Left ventricle myocardium superior (tissue), 1 donor: ENCODE measurements at places on chromosomes 5 and 9. TPM values are rescaled to one million over a fixed set of nuclear protein-coding genes. Genes with fewer than 3 reads are reported as not detected.

GRCh38 chr5:141725891-141726290 lies 43.9 kb upstream of the ARAP3 start:
- DNase-seq = no peak

GRCh38 chr9:96156171-96156974 lies 145.6 kb downstream of the HSD17B3 start:
- no peak for DNase-seq

DNA sequence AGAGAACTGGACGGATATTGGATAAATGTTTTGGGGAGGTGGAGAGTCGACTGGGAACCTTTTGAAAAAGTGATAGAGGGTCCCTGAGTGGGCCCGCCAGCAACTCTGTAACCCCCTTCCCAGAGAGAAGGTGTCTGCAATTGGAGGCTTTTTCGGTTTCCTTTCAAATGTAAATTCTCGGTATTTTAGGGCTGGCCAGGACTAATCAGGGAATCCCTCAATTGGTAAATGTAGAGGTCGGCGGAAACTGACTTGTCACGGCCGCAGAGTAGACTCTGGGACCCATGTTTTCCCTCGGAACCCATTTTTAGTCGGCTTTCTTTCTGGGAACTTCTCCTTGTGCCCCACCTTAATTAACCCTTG lies 524 bp downstream of the CCNB1 start:
- DNase-seq = no peak

Gene ANKRD18B
- 0.89 TPM for total RNA-seq

Gene TRIP13
- total RNA-seq = 0.32 TPM
